ENCODE measurements at places on chromosomes 5 and 9.

DNA sequence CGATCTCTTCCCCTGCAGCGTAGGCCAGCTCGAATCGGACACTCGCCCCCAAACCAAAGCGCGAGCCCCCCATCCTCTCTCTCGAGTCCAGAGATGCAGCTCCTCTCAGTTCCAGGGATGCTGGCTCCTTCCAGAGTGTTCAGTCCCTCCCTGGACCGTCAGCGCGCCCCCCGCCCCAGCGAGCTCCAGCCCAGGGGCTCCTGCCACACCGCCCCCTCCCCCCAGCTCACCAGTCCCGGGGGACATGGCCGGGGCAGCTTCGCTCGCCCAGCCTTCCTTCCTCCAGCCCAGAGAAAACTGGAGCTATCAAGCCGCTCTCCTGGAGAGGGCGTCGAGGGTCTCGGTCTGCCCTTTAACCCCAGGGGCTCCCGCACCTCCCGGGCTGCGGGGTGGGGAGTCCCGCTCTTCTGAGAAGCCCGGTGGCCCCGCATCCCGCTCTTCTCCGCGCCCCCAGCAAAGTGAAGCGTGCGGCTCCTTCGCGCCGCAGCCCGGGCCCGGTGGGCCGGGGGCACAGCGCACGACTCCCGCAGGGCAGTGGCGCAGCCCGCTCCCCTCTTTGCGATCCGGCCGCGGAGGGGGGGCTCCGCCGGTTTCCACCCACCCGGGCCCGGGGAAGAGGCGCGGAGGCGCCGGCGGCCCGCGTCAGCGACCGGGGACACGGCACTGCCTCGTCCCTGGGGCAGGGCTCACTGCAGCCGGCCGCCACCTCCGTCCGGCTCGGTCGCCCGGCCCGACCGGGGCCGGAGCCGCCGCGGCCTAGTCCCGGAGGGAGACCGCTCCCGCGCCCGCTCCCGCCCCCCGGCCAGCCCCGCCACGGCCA is 587 bp downstream of the MIER3 start:
- peak; percentile 51 for DNase-seq

GRCh38 chr9:112858005-112858404 is 32.7 kb downstream of the SLC46A2 start:
- DNase-seq = no peak

- peak; percentile 83 for DNase-seq
These were observed 980 bp downstream of the COL5A1 start for GRCh38 chr9:134642385-134643181.

DNA sequence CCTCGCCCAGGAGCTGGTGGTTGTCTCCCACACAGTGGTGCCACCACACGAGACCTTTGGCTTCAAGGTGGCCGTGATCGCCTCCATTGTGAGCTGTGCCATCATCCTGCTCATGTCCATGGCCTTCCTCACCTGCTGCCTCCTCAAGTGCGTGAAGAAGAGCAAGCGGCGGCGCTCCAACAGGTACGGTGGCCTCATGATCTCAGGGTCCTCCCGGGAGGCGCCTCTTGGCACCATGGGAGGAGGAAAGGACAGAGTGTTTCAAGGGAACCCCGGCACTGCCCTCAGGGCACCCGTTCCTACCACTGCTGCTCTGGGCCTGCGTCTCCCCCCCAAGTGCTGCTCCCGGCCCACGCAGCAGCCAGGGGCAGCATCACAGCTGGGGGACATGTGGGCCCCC is 18.2 kb upstream of the CARD19 start:
- DNase-seq = no peak

GRCh38 chr9:112605518-112605917 is 112.4 kb downstream of the INIP start:
- no peak for DNase-seq

GRCh38 chr5:129094924-129095899 is 663 bp downstream of the ISOC1 start:
- peak; percentile 29 for DNase-seq

DNA sequence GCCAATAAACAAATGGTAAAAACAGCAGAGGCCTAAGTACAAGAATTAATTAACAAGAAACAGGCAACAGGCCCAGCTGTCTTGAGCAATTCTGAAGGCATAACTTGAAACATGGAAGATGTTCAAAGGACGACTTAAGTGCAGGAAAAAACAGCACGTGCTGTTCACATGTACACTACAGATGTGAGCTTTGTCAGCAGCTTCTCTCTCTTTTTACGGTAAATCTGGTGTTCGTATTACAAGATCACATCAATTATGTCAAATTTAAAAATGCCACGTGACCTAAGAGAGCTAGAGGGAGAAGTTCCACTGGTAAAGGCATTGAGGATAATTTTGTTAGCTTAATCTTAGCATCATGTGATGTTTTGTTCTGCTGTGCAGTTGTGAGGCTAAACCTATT is 281.1 kb downstream of the PSAT1 start:
- no peak for DNase-seq

DNA sequence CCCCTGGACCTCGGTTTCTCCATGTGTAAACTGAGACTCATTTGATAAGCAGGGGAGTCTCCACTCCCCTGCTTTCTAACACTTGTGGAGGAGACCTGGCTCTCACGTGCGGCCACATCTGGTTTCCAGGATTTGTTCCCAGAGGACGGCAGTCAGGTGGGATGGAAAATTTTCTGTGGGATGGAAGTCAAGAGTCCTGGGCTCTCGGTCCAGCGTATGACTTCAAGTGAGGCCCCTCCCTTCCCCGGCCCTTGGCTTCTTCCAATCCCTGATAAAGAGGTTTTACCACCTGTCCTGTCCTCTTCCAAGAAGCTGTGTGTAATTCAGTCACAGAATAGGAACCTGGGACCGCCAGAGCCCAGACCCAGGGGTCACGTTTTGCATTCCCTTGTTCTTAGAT is 35.0 kb downstream of the TMOD1 start:
- no peak for DNase-seq

DNA sequence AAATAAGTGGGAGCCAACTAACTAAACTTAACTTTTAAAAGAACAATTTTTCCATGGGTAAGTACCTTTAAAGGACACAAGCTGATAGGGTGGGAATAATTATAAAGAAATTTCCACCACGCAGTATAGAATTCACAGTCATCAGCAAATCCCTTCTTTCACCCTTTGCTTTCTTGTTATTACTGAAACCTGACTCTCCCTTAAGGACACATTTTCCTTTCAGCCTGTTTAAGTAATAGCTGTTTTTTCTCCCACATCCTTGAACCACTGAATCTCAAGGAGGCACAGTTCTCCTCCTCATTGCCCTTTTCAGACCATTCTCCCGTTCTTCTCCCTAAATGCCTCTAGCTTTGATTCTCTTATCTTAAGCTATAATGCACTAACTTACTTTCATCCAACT is 6.3 kb downstream of the C5orf15 start:
- no peak for DNase-seq

DNA sequence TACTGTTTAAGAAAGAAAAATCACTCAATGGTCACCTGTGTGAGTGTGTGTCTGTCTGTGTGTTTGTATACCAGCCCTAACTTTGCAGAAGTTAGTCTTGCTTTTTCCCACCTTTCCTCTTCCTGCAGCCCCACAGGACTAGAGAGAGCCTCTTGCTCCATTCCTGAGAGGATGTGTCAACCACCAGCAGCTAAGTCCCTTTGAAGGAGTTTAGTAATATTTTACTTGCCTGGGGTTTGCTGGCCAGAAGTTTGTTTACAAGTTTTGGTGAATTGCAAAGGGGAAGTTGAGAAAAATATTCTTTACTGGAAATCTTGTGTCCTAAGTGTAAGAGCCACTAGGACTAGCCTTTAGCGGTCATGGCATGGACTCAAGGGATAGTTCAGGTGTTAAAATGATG is 316.2 kb downstream of the BRINP1 start:
- DNase-seq = no peak

- DNase-seq = no peak
These were observed 22.5 kb downstream of the RANBP3L start for GRCh38 chr5:36279054-36279698.

GRCh38 chr9:111986035-111986556 is 89.5 kb downstream of the UGCG start:
- no peak for DNase-seq

DNA sequence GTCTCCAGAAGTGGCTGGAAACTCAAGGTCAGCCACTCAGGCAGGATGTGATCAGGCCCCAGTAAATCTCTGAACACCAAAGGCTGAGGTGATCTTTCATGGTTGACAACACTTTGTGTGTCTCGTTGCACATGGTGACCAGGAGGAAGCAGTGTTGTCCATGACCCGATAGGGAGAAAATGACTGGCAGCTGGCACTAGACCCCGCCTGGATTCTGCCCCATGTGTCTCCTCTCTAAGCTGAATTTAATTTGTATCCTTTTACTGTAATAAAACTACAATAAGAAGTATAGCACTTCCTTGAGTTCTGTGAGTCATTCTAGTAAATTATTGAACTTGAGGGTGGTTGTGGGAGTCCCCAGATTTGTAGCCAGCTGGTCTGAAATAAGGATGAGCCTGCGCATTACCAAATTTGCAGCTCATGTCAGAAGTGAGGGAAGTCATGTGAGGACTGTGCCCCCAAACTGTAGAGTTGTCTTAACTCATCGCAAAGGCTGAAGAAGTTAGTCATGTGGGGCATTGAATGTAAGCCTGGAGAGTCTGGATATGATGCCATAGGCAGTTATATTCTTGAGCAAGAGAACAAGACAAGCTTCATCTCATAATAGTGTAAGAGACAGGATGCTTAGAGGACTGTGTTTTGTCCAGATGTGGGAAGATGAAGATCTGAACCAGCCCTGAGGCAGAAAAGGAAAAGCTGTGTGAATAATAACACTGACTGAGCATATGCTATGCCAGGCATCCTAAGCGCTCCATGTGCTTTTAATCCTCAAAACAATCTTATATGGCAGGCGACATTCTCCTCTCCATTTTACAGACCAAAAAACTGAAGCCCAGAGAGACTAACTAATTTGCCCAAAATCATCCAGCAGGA is 55.9 kb downstream of the TMEM215 start:
- DNase-seq = no peak

- peak; percentile 94 for DNase-seq
These were observed at the start of gene HBEGF for GRCh38 chr5:140346348-140347221. TSS of gene HBEGF (minus strand) at chr5:140346603. CDS start at chr5:140346328, 275 bp downstream.

- no peak for DNase-seq
These were observed 612.6 kb upstream of the CLINT1 start for GRCh38 chr5:158471535-158471924.

GRCh38 chr5:93608855-93609254 is 25.8 kb downstream of the NR2F1 start:
- no peak for DNase-seq

DNA sequence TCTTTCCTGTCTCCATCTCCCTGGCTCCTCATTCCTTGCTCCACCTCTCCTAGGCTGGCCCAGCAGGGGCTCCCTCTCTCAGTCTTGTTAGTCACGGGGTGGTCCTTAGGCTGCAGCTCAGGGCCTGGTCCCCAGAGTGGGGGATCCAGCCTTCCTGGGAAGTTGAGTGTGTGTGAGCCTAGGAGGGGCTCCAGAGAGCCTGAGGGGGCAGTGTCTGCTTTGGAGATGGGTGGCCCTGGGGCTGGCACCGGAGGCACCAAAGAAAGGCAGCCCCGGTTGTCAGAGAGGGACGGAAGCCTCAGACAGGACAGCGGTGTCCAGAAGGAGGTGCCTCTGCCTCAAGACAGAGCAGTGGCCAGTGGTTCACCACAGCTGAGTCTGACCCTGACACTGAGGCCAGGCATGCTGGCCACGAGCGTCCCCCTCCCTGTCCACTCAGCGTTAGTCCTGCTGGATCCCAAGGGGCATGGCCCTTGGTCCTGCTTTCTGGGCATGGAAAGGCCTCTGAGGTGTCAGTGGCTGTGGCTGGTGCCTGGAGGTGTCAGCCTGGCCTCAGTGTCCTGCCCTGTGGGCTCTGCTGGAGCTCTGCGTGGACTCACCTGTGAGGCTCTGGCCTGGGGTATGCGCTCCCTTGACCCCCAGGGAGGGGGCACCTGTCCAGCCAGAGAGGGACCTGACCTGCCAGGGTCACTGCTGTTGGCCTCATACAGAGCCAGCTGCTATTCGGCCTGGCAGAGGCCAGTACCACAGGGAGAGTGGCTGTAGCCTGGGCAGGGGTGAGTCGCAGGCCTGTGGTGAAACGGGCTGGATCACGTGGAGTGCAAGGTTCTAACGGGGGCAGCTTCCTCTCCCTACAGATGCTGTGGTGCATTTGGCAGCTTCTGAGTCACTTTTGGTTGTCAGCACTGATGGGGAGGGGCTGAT is 130.6 kb downstream of the CACNA1B start:
- no peak for DNase-seq

- DNase-seq = peak; percentile 50
These were observed 289.4 kb upstream of the DAB2 start for GRCh38 chr5:39714036-39714698.

- no peak for DNase-seq
These were observed 11.1 kb upstream of the NRG2 start for GRCh38 chr5:140054086-140054689.

DNA sequence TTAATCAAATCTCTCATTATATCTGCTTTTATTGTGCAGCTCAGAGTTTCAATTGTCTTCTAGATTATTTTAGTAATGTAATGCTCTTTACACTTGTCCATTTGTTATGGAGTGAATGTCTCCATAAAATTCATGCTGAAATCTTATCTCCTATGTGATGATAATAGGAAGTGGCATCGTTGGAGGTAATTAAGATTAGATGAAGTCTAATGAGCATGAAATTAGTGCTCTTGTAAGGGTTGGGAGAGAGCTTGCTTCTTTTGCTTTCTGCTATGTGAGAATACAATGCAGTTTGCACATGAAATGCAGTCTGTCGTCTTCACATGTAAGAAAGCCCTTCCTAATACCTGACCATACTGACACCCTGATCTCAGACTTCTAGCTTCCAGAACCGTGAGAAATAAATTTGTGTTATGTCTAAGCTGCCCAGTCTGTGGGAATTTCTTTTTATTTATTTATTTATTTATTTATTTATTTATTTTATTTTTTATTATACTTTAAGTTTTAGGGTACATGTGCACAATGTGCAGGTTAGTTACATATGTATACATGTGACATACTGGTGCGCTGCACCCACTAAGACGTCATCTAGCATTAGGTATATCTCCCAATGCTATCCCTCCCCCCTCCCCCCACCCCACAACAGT is 1399.2 kb upstream of the CDH6 start:
- no peak for DNase-seq

GRCh38 chr5:39658866-39659265 is 234.1 kb upstream of the DAB2 start:
- no peak for DNase-seq

- DNase-seq = no peak
These were observed 71.0 kb upstream of the SLC1A3 start for GRCh38 chr5:36535378-36535777.

DNA sequence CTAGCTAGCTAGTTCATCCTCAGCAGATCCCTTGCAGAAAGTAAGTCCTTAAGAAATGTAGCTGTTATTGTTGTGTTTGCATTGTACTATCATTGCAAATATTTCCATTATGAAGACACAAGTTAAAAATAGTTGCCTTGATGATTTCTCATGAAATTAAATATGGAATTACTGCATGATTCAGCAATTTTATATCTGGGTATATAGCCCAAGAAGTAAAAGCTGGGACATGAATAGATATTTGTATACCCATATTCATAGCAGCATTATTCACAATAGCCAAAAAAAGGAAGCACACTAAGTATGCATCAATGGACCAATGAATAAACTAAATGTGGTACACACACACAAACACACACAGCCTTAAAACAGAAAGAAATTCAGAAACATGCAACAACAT is 6.8 kb downstream of the IFNB1 start:
- DNase-seq = no peak
